Prostate gland (tissue), 2 donors: ENCODE measurements at places on chromosomes 7 and 10. TPM values are rescaled to one million over a fixed set of nuclear protein-coding genes. Genes with fewer than 3 reads are reported as not detected.

LIPK gene
- total RNA-seq, result not detected

FRMPD2 gene
- 3.4 TPM for total RNA-seq

- DNase-seq, result no peak
Observed at GRCh38 chr7:140447841-140448240, 31.5 kb downstream of the MKRN1 start.

- no peak for DNase-seq
Observed at GRCh38 chr10:77689339-77689738, 51.7 kb upstream of the KCNMA1 start.

DNA sequence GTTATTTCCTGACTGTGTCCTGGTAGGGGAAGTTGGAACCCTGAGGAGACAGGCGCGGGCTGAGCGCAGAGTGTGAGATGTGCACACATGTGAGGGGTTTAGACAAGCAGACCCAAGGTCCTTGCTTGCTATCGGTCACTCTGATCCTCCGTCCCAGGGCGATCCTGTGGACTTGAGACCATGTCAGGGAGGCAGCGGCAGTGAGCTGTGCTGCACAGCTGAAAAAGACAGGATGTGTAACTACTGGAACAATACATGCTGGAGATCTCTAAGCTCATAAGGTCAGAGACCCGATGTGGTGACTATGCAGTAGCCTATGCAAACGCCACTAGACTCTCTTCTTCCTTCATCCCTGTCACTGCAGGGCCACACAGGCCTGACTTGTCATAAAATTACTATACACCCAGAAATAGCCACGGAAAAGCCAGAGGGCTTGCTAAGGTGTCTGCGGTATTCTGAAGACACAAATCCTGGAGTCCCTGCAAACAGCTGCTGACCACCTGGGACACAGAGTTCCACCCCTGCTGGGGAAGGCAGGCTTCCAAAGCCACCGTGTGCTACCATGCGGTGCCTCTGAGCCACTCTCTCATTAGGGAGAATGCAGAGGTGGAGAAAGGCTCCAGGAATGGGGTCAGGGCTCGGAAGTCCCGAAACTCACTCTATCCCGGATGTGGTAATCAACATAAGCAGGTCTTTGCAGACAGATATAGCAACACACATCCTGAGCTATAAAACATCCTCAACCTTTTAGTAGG is 91.1 kb upstream of the DDC start:
- DNase-seq, result no peak

DNA sequence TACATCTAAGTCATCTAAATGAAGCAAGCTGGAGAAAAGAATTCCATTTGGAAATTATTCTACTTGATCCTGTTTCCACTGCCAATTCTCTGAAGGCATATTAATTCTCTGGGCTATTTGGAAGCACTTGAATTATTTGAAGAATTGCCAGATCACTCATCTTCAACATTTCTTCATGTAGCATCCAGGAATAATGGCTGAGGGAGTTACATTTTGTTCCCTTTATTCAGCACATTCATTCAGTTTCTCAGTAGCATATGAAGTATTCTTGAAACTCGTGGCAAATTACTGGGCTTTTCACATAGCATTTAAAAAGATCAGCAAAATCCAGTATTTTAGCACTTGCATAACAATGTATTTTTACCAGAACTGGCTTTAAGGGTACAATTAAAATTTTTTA is 127.1 kb upstream of the VIPR2 start:
- no peak for DNase-seq

- peak; percentile 29 for DNase-seq
Observed at GRCh38 chr10:14665304-14665703, 109.4 kb downstream of the FAM107B start.

DNA sequence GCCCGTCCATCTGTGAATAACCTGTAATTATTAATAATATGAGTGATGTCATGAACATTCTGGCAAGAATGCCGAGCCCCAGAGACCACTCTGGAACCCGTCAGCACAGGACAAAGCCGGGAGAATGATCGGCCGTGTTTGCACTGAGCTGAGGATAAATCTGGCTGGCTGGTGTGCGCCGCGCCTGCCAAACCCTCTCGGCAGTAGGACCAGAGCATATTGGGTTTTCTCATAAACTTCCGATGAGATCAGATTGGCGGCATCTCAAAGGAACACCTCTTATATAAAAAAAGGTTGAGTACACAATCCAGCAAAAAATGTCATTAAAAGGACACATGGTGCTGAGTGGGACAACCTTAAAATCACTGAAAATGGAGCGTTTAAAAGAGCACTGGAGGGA is 296.0 kb upstream of the MKI67 start:
- DNase-seq, result peak; percentile 80

DNA sequence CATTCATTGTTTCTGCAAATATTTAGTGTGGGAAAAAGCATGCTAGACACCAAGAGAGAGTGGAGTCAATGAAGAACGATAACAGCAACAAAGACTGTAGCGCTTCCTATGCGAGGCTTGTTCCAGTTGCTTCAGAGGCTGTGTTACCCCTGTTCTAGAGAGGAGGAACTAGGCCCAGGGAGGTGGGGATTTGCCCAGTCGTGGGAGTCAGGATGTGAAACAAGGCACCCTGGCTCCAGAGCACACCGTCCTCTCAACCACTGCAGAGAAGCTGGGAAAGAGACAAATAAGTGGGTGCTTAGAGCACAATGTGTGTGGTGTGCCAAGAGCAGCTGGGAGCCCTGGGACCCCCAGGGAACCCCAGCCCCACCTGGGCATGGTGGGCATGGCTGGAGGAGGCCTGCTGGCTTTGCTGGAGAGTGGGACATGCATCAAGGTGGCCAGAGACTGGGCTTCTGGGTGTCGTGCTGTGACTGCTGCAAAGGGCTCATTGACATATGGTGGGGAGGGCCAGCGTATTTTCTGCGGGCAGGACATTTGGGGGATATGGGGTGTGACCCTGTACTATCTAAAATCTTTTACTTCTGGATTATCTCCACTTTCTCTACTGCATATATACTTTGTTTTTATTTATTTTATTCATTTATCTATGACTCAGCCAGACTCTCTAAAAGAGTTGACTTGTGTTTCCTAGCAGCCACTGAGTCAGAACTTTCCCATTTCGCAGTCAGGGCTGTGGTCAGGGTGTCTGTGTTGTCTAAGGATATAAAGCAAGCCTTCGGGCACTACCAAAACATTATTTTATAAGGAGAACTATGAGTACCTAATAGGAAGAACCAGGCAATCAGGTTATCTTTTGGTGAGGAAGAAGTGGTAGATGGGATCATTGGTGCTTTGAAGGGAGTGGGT is 95.4 kb downstream of the TCF7L2 start:
- no peak for DNase-seq
